Spinal cord (tissue), 10 donors: ENCODE measurements at places on chromosomes 2 and 18. TPM values are rescaled to one million over a fixed set of nuclear protein-coding genes. Genes with fewer than 3 reads are reported as not detected.

- no peak for DNase-seq
Observed at GRCh38 chr2:168596881-168597655, 141.0 kb downstream of the CERS6 start.

DNA sequence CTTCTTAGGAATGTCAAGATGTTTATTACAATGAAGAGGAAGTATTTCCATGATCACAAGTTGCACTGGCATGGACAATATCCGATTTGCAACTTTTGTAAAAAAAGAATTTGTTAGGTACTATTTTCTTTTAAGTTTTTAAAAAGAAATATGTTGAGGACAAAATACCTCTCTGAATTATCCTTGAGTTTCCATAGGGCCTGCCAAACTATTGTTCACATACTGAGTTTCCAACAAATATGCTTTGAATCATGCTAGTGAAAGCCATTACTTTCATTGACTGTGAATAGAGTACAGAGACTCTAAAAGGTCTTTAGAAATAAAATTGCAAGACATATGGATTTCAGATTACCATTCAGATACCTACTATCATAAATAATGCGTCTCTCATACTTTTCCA is 566.1 kb downstream of the TMEM182 start:
- DNase-seq = no peak

GRCh38 chr2:233513953-233514655 is 52.5 kb downstream of the USP40 start:
- no peak for DNase-seq

The CYP1B1 gene
- 105 TPM for total RNA-seq
